ENCODE measurements at places on chromosomes 2 and 18.

DNA sequence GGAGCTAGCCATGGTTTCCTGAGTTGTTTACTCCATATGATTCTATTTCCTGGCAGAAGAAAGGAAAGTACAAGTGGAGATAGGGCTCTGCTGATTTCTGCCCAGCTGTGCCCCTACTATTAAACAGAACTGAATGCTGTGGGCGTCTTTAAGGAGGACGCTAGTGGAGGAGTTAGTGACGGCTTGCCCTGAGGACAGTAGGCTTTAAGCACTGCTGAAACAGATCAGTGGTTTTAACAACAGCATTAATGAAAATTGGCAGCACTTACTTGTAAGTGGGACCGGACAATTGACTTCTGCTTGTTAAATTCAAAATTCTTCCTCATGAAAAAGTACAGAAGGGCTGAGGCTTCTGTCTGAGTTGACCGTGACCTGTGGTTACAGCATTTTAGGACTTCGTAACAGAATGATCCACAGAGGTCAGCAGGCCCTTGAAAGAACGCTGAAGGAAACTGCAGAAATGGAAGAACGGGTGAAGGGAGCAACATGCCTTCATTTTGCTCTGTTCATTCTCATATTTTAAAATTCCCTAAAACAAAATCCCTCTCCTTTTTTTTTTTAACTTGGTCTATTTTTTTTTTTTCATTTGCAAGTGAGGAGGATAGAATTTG is 80.6 kb upstream of the CCDC195 start:
- no peak for DNase-seq

GRCh38 chr2:71629273-71629672 is 175.9 kb downstream of the DYSF start:
- DNase-seq, result no peak

- peak; percentile 87 for DNase-seq
Measured at GRCh38 chr2:83584672-83585071, 874.4 kb downstream of the SUCLG1 start.

DNA sequence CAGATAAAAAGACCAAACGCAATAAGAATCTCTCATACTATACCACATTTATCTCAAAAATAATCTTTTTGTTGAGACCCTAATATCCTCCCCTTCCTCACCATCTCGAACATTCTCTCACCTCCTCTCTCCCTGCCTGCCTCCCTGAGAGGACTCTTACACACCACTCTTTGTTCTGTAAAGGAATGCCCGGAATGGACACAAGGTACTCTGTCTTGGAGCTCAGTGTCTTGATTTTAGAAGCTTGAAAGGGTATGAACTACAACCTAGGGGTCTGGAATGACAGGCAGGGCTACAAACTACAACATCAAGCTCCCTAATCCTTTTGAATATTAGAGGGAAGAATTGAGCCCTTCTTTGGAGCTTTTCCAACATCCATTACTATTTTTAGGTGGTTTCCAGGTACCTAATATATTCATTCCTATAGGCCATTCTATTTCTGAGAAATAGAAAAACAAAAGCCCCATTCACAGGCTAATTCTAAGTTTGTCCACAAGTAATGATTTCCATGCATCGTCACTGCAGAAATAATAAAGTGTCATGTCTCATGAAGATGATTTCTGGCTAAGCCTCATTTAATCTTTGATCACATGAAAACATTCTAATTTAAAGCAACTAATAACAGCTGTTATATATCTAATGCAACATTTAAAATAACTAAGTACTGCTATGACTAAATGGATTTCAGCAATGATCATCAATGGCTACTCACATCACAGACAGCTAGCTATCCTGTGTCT is 60.6 kb downstream of the LRP2 start:
- no peak for DNase-seq

- peak; percentile 86 for DNase-seq
Measured at GRCh38 chr2:163735685-163736432, at the start of gene FIGN. Gene FIGN (minus strand): TSS chr2:163736008. CDS start chr2:163734927, 1,081 bp downstream.

GRCh38 chr2:219851801-219852481 is 224.5 kb downstream of the SLC4A3 start:
- no peak for DNase-seq

- peak; percentile 61 for DNase-seq
Measured at GRCh38 chr2:167438206-167438605, 549.9 kb downstream of the XIRP2 start.

DNA sequence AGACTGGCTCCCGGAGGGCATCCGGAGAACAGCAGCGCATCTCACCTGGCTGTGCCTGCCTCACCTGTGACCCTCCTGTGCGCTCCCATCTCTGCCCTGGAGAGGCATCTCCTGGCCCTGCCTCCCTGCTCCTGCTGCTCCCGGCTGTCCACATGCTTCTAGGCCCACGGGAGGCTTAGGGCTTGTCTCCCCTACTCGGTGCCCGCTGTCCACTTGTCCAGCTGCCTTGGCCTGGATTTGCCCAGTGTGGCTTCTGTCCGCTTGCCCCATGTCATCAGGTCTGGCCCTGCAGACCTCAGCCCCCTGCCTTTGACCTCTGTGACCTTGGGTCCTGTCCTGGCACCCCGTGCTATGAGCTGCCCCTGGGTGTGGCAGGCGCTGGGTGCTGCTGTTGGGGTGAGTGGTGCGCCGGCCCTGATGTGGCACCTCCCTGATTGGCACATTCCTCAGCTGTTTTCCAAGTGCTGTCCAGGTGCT is 4.5 kb downstream of the BOK start:
- no peak for DNase-seq

DNA sequence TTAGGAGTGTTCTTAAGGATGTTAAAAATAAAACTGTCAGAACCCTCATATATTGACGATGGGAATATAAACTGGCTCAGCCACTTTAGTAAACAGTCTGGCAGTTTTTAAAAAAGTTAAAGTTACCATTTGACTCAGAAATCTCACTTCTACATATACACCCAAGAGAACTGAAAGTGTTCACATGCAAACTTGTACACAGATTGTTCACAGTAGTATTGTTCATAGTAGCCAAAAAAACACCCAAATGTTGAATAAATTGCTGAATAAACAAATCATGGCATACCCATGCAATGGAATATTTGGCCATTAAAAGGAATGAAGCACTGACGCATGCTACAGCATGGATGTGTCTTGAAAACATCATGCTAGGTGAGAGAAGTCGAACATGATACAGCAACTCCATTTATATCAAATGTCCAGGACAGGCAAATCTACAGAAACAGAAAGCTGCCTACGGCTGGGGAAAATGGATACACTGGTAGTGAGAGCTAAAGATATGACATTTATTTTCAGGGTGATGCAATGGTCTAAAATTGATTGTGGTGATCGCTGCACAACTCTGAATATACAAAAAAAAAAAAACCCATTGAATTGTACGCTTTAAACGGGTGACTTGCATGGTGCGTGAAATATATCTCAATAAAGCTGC is 10.1 kb downstream of the RPL31 start:
- no peak for DNase-seq

DNA sequence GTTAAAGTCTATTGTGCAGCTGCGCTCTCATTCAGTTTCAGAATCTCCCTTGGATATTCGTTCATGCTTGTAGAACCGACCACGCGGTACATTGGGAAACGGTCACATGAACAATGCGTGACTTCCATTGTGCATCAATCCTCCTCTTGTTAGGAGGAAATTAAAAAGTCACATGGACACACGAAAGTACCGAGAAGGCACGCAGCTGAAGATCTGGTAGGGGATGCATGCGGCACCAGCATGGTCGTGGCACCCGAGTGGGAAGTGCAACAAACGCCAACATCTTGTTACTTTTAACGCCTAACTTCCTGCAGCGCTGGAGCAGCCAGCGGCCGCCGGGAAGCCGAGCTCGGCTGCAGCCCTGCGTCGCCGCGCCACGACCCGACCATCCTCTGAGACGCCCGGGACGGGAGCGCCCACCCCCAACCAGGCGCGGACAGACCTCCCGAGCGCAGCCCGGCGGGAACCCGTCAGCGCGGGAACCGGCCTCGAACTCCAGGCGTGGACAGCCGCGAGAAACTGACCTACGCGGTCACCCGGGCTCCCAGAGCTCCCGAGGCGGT is 412 bp downstream of the OSBPL1A start:
- peak; percentile 64 for DNase-seq

DNA sequence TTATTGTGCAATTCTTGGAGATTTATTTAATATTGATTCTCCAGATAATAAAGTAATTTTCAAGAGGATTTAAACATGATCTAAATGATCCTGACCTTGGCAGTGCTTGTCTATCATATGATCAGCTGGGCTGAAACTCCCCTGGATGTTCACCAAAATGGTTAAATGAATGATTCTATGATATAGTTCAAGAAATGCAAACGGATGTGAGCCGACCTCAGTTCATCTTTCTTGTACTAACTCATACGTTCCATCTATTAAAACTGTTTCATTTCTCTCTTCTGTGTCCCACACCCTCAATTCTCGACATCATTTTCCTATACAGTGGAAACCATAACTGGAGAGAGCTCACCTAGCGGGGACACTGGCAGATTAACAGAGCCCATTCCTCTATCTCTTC is 281.7 kb upstream of the CCDC68 start:
- DNase-seq, result no peak

DNA sequence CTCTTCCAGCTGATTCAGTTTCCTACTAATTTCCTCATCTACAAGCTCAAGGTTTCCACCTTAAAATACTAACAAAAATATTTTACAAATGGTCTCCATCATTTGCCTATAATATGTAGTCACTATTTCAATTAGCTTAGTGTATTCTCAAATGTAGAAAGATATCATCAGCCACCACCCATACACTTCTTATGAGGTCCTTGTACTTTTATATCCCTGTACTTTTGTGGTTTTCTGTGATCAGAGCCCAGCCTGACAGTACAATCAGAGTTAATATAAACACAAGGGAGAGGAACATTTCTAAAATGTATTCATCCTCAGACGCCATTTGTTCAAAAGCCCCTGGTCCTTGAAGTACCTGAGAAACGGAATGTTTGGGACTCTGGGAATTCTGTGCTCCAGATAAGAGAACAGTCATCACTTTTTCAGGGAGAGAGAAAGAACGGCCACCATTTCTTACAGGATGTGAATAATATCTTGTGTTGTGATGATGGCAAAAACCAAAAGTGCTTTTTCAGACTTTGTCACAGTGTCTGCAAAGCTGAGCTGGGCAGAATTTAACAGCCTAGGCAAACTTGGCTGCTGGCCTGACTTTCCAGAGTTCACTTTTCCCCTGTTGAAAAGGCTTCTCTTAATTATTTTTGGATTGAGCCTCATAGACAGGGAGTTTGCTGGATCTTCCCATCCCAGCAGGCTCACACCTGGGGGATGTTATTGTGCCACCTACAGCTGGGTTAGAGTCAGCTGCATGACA is 361.7 kb upstream of the ACVR2A start:
- DNase-seq, result no peak

DNA sequence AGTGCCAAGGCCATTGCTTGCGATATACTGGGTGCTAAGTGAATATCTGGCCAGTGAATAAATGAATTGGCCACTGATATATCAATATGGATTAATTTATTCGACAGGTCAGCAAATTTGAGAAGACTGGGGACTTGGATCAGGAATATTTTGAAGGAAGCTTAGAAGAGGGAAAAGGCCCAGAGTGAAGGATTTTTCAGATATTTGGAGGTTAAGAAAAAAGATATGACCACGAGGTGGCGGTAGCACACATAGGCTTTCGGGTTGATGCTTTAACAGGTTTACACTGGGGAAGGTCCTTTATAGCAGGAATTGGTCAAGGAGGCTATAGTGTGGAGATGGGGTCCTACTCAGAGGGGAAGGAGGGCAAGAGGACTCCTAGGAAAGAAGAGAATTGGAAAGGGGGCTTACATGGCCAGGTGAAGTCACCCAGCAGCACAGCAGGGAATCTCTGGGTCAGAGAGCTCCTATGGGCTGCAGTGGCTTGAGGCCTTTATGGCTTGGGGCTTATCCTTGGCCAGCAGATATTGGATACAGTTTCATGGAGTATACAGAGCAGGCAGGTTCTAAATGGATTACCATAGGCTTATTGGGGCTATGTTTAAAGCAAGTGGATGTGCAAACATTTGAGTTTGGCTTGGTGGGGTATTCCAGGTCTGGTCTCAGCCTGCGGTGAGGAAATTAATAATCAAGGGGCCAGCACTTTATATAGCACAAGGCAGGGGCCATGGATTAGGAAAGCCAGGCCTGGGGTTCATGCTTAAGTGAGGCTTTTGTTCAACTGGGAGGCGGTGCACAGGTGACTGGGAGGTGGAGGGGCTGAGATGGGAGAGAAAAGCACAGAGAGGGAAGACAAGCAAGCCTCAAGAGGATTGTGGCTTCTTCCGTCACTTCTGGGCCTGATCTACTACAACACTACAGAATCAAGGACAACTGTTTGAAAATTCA is 9.7 kb downstream of the IL1RN start:
- DNase-seq, result peak; percentile 40

GRCh38 chr2:10404324-10405143 is 43.6 kb downstream of the ODC1 start:
- no peak for DNase-seq

DNA sequence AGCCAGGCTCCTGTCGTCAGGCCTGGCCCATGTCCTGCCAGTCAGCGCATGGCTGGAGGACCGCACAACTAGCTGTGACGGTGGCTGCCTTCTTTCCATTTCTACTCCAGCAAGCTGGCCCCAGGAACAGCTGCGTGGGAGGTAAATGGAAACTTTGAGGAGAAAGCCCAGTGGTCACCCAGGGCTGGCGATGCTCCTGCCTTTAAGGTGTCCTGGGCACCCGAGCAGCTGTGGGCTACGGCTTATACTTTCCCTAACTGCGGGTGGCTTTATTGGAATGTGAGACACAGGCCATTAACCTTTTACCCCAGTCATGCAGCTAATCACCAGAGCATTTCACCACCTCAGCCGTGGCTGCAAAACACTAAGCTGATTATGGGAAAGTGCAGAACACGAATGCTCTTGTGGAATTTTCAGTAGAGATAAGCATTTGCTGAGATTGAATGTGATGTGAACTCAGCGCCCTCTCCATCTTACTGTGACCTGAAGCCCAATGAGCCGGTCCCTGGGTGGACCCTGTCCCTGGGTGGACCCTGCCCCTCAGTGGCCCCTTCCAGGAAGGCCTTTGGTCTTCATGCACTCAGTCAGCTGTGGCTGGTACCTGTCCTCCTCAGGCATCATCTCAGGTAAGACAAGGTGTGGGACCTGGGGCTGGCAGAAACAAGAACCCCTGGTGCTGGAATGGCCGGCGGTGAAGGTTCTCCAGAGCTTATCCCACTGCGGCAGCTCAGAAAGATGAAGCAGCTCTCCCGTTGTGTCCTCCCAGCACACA is 275.4 kb upstream of the HS6ST1 start:
- no peak for DNase-seq

DNA sequence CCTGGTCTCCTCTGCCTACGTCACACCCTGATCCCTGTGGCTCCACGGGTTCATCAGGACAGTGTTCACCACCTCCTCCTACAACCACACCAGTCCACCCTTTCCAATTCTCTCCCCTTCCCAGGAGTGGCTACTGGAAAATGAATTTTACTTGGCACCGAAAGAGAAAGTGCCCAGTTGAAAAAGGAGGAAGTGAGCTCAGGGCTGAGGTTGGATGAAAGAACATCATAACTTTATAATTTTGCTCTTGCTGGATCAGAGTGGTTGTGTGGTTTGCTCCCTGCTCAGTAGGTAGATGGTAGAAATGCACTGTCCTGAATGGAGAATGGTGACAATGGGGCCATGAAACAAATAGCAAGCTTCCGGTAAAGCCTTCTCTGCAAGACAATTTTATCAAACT is 140.3 kb upstream of the DDX18 start:
- DNase-seq, result no peak

- DNase-seq, result peak; percentile 72
Measured at GRCh38 chr2:201130524-201131186, 14.7 kb downstream of the CFLAR start.
